ENCODE measurements at places on chromosomes 4 and X. TPM values are rescaled to one million over a fixed set of nuclear protein-coding genes. Genes with fewer than 3 reads are reported as not detected.
A peak's percentile ranks its signal among the peaks of the same experiment; 100 is the strongest.

DNA sequence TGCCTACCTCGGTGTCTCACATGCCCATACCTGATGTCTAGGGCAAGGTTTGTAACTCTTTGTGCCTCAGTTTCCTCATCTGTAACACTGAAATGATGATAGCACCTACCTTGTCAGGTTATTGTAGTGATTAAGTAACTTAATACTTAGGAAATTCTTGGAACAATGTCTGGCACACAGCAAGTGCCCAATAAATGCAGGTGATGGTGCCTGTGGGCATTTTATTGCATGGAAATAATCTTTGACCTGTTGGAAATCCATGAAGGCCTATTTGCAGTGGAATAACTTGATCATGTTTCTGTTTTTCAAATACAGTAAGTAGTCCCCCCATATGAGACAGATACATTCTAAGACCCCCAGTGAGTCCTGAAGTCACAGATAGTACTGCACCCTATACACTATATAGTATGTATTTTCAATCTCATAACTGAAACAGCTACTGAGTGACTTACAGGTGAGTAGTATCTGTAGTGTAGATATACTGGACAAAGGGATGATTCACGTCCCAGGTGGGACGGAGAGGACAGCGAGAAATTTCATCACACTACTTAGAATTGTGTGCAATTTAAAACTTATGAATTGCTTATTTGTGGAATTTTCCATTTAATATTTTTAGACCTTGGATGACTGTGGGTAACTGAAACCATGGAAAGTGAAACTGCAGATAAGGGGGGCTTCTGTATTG lies 42.1 kb downstream of the AFF1 start:
- no peak for DNase-seq

DNA sequence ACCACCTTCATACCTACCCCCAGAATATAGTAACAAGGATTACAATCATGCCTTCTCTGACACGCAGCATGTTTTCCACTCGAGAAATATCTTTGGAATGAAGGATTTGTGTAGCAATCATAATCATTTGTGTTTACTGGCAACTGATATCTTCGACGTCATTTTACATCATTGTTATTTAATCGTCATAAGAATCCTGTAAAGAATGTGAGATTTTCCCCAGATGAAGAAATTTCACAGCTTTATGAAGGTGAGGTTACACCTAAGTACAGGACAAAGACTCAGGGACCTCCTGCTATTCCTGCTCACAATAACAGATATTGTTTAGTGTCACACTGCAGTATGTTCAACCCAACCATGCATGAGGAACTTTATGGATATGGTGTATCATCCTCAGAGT lies 198.2 kb upstream of the LDB2 start:
- DNase-seq: no peak

DNA sequence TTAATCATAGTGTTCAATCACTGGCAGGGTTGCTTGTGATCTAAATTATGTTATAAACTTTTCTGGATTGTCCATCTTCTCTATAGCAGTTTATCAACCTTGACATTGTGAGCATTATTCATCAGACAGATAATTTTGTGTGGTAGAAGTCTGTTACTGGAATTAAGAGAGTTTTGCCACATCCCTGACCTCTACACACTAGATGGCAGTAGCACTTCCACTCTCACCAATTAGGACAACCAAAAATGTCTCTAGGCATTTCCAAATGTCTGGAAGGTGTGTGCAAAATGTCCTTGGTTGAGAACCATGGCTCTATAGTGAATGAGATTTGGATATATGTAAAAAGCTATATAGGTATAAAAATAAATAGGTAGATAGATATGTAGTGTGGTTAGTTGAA lies 324.1 kb upstream of the FAM47C start:
- no peak for DNase-seq

GRCh38 chr4:146835096-146835495 lies 110.6 kb downstream of the TTC29 start:
- no peak for DNase-seq

DNA sequence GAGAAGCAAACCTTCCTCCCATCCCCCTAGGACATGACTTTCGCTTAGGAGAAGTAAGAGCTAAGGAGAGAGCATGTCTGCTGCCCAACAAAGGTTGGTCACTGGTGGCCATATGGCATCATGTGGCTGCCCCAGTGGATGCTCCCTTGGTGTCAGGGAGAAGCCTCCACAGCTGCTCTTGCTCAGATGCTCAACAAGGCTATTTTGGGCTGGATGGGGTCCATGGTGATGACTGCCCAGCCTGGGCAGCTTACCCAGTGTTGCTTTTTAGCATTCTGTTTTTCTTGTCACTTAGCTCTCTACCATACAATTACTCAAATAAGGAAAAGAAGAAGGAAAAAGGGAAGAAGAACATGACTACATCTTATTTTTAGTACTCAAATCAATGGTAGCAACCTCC lies 48.9 kb upstream of the PPARGC1A start:
- DNase-seq: no peak

DNA sequence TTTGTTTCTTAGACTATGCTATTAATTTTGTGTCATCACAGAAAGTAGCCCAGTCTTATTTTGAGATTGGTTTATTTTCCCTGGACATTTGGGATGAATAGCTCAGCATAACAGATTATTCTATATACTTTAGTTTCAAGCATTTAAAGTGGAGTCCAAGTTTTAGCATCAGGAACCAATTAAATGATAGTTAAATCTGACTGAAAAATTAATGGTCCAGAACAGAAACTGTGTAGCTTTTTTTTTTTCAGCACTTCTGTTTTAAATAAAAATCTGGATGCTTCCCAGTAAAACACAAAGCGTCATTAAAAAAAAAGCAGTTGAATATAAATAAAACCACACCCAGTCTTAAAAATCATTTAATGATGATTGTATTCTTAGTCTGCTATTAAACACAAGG lies 59.4 kb upstream of the PITX2 start:
- DNase-seq: no peak

Gene GIMD1
- total RNA-seq: not detected

DNA sequence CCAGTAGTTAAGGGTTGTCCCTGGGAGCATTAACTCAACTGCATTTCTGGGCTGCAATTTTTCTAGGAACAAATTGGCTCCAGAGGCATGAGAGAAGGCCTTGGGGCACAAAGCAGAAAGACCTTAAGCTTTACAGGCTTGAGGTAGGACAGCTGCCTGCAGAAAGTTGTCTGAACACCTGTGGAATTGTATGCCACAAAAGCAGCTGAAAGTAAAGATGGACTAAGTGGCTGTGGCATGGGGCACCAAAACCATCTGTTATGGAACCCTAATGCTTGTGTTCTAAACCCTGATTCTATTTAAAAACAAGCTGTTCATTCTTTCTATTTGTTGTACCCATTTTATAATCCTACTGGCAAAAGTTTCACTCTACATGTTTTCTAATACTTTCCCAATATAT lies 515.2 kb downstream of the GLUD2 start:
- no peak for DNase-seq

Gene CT45A10
- not detected for total RNA-seq

Gene SPACA5
- not detected for total RNA-seq

Gene GPR82
- total RNA-seq: 0.31 TPM

DNA sequence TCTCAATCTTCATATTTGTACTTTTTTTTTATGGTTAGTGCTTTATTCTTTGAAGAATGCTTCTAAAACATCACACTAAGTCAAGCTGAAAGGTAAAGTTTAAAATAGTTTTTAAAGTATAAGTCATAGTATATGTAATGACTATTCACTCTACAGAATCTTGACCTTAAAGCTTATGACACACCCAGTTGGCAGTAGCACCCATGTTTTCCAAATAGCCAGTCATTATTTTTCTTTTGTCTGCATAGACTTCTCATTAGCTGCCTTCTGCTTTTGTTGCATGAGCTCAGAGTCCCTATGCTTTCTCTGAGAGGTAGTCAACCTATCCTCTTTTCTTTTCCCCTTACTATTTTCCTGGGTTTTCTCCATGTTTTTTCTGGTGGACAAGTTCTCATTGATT lies 231.5 kb downstream of the PCDH18 start:
- DNase-seq: no peak

- DNase-seq: no peak
Observed at GRCh38 chr4:88382621-88383020, 4.0 kb downstream of the HERC6 start.

DNA sequence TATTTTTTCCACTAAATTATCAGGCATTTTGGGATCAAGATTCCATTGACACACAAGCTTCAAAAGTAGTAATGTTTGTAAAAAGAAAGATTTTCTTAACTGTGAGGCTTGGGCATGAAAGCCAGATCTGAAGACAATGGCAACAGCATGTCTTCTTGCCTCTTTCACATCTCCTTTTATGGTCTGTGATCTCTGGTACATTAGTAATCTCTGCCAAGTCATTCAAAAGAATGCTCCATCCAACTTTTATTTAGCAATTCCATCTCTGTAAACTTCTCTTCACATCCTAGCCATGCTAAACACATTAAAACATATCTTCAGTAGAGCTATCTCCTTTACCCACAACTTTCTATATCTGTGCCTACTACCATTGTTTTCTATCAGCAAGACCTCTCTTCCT lies 465.4 kb downstream of the FAT4 start:
- no peak for DNase-seq

DNA sequence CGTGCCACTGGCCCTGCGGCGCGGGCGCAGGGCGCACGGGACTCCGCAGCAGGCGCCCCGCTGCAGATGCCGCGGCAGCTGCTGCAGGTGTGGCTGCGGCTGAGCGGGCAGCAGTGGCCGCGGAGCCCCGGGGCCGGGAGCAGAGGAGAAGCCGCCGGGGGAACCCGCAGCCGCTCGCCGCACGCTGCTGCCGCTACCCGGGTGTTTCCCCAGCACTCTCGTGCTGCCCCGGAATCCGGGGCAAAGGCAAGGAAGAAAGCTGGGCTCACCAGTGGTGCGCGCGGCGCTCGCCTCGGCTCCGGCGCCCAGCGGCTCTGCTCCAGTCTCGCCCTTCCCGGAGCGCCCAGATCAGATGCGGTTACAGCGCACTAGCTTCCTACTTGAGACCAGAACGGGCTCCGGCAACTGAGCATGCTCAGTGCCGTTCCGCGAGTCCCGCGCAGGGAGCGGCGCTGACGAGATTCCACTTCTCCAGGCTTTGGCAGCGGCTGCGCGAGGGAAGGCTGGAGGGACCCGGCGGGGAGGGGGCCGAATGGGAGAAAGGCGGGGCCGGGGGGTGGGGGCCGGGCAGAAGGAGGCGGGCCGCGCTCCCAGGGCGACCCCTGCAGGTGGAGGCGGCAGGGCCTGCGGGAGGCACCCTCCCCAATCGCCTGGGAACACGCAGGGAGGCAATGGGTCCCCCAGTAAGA lies at the start of gene APBB2:
TSS of gene APBB2 (minus strand) at position 407 of the 689 bp plus-strand sequence. CDS start 181,288 bp downstream, outside the sequence.
- DNase-seq: peak; percentile 95

Gene EGFL6
- total RNA-seq: not detected

- no peak for DNase-seq
Observed at GRCh38 chr4:138828926-138829325, 186.7 kb upstream of the NOCT start.

Gene SEC31A
- total RNA-seq: 172 TPM

- DNase-seq: no peak
Observed at GRCh38 chr4:38663090-38663800, 754 bp upstream of the KLF3 start.

DNA sequence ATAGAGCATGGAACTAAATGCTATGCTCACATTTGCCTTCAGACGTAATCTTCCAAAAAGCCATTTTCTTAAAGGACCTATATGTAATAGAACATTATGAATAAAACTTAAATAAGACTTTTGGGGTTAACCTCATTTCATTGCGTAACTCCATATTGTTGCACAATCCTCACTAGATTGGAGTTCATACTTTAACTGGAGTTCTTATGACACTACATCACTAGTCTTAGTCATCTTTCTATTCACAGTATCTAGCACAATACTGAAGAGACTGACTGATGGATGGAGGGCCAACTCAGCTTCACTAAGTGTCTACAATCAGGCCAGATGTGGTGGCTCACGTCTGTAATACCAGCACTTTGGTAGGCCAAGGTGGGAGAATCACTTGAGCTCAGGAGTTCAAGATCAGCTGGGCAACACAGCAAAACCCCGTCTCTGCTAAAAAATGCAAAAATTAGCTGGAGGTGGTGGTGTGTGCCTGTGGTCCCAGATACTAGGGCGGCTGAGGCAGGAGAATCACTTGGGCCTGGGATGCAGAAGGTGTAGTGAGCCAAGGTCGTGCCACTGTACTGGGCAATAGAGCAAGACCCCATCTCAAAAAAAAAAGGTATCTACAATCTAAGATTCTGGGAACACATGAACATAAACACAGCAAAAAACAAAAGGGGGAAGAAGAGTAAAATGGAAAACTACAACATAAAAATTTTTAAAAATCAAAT lies 80.8 kb upstream of the MAB21L2 start:
- no peak for DNase-seq

Gene UGT2B11
- total RNA-seq: 0.12 TPM

Gene CDKN2AIP
- total RNA-seq: 13.7 TPM

- no peak for DNase-seq
Observed at GRCh38 chr4:15926486-15926885, 12.1 kb downstream of the FGFBP1 start.

Gene KLF8
- 3.8 TPM for total RNA-seq

GRCh38 chrX:55710701-55711100 lies 6.8 kb upstream of the RRAGB start:
- no peak for DNase-seq

GRCh38 chr4:146585761-146586333 lies 52.8 kb upstream of the POU4F2 start:
- no peak for DNase-seq

- DNase-seq: peak; percentile 10
Observed at GRCh38 chr4:1644891-1645657, 39.0 kb downstream of the FAM53A start.

- no peak for DNase-seq
Observed at GRCh38 chrX:113933931-113934330, 650.0 kb upstream of the HTR2C start.
